ENCODE measurements at places on chromosomes 1 and 21. TPM values are rescaled to one million over a fixed set of nuclear protein-coding genes. Genes with fewer than 3 reads are reported as not detected.

The FCMR gene
- total RNA-seq = 3.9 TPM

The PLEKHG5 gene
- total RNA-seq = 4.6 TPM

The CD84 gene
- total RNA-seq = not detected

The OR14K1 gene
- not detected for total RNA-seq

All from A549 treated with GW870086 at 1 μM for 4 hours (cell line).